ENCODE measurements at places on chromosomes 13 and 19.

DNA sequence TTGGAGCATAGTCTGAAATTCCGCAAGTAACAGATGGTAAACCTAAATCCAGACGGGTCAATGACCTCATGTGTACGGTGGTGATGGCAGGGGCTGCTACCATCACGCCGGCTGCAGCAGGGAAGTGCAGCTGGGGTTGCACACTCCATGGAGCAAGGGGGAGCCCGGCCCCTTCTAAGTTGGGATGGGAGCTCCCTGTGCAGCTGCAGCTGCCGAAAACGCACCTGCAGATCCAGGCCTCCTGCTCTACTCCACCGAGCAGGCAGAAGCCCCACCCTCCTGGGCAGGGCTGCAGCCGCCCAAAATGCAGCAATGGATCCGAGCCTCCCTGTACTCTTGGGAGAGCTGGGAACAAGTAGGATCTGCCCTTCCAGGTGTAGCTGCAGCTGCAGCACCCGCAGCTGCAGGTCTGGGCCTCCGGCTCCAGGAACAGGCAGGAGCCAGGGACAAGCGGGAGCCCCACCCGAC is 25.5 kb downstream of the KBTBD6 start:
- no peak for DNase-seq

DNA sequence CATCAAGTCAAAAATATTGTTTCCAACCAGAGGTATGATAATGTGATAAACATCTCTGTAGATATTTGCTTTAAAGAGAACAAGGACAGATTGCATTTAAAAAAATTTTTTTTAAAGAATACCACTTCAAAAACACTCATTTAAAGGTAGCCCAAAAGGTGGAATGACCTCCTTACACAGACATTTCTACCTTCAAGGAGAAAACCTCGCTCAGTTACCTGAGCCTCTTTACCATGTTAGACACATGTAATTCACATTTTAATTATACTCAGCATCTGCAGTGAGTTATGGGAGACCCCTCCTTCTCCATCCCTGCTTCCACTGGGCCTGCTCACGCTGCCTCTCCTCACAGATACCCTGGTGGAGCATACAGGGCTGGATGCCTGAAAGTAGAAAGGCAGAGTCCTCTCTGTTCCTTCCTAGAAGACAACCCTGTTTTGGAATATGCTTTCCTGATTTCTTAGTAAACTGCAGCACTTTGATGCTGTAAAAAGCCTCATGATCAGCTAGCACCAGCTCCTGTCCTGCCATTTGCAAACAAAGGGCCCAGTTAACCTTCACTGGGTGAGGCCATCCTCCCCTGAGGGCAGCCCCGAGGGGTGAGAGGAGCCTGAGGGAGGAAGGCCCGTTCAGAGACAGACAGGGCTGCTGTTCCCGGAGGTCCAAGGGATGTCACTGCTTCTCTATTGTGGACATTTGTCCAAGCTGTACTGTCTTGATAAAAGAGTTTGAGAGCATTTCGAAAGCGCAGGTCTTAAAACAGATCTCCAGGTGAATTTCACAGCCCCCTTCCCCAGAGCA is 117.8 kb downstream of the IRS2 start:
- no peak for DNase-seq

GRCh38 chr19:10888421-10888866 is 17.1 kb downstream of the CARM1 start:
- DNase-seq: no peak

DNA sequence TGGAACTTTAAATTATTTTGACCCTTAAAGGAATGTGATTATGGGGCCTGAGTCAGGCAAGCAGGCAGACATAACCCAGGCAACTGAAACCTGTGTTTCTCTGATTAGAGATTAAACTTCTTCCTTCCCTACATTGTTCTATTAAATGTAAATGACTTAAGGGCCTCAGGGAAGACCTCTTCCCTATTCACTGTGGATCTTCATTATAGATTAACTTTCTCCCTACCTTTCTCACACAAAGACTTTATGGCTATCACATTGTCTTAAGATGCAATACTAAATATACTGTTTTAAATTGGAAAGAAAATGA is 8.8 kb upstream of the METTL21C start:
- no peak for DNase-seq

- DNase-seq: no peak
These were observed 57.5 kb downstream of the CPAMD8 start for GRCh38 chr19:16969135-16969534.

DNA sequence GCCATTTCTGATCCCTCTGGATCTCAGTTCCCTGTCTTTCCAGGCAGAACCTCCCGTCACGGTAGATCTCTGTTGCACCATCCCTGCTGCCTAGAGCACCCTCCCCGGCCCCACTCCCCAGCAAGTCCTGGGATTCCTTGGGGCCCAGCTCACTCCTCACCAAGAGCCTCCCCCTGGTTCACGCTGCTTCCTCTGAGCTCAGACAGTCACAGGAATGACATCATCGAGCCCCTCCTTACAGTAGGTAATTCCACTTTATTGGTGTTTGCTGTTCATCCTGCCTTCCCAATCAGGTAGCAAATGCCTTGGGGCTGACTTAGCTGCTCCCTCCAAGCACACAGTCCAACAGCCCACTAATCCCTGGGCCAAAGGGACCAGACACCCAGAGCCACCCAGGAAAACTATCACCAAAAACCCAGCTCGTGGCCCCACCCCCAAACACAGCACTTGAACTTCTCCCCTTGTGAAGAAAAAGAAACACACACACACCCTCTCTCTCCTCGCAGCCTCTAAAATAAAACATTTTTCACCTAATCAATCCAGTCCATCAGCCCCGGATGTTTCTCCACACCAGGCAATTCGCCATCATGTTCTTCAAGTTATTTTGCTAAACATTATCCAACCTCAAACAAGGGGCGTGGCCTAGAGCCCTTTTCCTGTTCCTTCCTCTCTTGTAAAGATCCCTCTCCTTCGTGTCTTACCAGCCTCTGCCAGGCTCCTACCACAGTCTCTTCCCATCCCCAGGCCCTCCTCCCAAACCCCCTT is 2.5 kb downstream of the NAPA start:
- no peak for DNase-seq

DNA sequence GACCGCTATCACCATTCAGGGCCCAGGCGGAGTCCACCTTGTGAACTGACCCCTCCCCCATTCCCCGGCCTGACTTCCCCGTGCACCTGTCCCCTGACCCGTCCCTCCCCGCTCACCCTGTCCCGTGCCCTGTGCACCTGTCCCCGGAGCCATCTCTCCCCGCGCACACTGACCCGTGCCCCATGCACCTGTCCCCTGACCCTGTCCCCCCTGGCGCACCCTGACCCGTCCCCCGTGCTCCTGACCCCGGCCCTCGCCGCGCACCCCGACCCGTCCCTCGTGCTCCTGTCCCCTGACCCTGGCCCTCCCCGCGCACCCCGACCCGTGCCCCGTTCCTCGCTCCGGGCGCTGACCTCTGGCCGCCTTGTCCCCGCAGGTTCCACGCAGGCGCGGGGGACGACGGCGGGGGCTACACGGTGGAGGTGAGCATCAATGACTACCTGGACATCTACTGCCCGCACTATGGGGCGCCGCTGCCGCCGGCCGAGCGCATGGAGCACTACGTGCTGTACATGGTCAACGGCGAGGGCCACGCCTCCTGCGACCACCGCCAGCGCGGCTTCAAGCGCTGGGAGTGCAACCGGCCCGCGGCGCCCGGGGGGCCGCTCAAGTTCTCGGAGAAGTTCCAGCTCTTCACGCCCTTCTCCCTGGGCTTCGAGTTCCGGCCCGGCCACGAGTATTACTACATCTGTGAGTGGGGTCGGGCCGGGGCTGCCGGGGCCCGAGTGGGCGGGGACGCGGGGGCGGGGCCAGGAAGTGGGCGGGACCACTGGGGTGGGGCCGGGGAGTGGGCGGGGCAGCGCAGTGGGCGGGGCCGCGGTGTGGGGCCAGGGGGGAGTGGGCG is 9.7 kb downstream of the EFNA2 start:
- DNase-seq: no peak

DNA sequence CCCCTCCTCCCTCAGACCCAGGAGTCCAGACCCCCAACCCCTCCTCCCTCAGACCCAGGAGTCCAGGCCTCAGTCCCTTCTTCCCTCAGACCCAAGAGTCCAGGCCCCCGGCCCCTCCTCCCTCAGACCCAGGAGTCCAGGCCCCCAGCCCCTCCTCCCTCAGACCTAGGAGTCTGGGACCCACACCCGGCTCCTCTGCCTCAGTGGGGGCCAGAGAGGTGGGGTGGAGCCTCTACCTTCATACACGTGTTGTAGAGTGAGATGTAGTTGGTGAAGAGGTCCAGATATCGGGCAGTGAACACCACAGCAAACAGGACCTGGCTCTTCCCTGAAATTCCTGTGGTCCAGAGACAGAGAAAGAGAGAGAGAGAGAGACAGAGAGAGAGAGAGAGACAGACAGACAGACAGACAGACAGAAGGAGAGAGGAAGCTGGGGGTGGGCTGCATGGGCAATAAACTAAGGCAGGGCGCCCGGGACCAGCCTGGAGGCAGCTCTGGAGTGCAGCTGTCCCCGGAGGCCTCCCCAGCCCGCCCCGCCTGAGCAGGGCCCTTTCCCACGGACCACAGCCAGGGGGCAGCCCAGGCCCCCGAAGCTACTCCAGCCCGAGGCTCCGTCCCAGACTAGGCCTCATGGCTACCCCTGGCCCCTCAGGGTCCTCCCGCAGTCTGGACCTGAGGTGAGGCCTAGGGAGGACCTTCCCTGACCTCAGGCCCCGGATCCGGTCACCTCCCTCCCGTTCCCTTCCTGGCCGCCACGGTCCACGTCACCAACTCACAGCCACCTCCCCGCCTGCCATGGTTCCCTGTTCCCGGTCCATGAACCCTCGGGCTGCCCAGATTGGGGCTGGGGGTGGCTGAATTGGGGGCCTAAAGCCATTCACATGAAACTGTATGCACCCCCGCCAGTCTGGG is 907 bp downstream of the KDELR1 start:
- no peak for DNase-seq

- DNase-seq: no peak
These were observed 373 bp downstream of the TNFAIP8L1 start for GRCh38 chr19:4639531-4640246.

- no peak for DNase-seq
These were observed 13.2 kb downstream of the RASA3 start for GRCh38 chr13:114119196-114119595.

DNA sequence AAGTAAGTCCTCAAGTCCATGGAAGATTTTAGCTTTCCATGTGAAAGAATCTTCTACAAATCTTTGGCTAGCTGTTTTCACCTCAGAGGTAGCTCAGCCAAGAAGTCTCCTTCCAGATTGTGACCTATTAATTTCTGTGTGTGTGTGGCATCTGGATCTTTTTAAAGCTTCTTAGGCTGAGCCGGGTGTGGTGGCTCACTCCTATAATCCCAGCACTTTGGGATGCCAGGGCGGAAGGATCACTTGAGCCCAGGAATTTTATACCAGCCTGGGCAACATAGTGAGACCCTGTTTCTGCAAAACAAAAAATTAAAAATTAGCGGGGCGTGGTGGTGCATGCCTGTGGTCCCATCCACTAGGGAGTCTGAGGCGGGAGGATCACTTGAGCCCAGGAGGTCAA is 13.4 kb upstream of the SLC44A2 start:
- DNase-seq: no peak

GRCh38 chr19:49730166-49730565 is 32.9 kb downstream of the TSKS start:
- no peak for DNase-seq

DNA sequence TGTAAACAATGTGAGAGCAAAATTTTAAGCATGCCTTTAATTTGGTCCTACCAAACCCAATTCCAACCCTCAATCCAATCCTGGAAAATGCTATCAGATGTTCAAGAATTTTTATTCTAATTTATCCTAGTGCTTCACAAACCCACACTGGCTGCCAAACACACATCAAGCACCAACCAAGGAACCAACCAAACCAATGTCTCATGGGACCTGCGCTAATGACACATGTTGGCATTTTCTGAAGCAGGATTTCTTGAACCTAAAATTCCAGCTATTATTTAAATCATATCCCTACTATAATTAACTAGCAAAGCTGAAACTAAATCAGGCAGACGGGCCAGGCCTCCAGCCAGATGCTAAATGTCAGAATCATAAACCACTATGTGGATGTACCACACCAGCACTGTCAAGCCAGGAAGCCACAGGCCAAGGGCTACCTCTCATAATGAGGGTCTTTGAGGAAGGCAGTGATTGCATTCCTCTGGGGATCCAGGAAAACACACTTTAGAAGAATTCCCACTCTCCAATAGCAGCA is 5.8 kb downstream of the LATS2 start:
- no peak for DNase-seq

DNA sequence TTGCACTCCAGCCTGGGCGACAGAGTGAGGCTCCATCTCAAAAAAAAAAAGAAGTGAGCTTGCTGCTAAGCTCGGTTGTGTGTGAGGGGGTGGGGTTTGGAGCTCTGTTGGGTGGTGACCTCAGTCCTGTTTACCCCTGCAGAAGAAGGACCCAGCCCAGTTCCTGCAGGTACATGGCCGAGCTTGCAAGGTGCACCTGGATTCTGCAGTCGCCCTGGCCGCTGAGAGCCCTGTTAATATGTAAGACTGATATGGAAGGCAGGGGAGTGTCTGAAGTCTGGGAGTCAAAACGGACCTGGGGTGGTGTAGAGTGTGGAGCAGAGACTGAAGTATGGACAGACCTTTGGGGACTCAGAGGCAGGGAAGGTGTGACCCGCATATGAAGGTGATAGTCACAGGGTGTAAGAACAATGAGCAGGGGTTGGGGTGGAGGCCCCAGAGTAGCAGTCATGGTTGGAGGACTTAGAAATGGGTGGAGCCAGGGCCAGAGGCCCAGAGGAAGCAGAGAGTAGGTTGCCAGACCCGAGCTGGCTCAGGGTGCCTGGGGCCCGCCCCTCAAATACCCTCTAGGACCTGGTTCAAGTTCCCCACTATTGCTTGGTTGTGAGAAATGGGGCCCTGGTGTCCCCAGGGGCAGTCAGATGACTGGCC is 13.2 kb downstream of the CLASRP start:
- DNase-seq: no peak

DNA sequence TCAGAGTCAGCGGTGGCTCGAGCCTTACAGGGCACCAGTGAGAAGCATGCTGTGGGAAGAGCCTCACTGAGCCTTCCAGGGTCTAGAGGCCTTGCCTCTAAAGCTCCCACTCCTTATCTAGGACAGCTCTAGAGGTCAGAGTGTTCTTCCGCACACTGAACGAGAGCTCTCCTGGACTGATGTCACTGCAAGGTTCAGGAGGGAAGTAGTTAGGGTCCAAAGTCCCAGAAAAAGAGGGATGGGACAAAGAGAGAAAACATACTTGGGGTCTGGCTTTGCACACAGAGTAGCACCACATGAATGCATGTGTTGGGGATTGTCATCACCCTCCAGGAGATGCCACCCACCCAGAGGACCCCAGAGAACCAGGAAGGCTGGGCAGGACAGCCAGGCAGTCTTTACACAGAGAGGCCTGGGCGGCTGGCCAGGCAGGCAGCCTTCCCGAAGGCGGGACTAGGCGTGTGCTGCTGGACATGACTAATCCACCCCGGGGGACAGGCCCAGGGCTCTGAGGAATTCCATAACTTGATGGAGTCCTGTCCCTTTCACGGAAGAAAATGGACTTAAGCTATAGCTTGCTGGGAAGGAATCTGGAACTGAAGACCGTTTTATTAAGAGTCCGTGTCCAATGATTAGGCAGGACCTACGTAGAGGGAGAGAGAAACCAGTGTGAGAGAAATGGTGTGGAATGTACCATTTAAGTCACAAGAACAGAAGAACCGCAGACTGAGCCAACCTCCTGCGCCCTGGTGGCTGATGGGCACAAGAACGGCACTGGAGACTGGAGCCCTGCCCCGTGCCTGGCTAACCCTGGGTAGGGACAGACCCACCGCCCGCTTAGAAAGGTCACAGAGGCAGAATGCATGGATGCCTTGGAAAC is 16.6 kb upstream of the EPHX3 start:
- no peak for DNase-seq
